ENCODE measurements at places on chromosomes 6 and 20. TPM values are rescaled to one million over a fixed set of nuclear protein-coding genes. Genes with fewer than 3 reads are reported as not detected.

BPIFB1 gene
- not detected for total RNA-seq

FERMT1 gene
- 69.5 TPM for total RNA-seq

TMEM151B gene
- not detected for total RNA-seq

RTF2 gene
- 63.4 TPM for total RNA-seq

NR2E1 gene
- not detected for total RNA-seq

HLA-DRB5 gene
- under 0.01 TPM for total RNA-seq

MAP1LC3A gene
- 16.6 TPM for total RNA-seq

ABHD16B gene
- total RNA-seq, result not detected

RAET1E gene
- 6.0 TPM for total RNA-seq

SNAI1 gene
- total RNA-seq, result not detected

ANKEF1 gene
- total RNA-seq, result 6.6 TPM

TBX18 gene
- total RNA-seq, result 0.21 TPM

C20orf144 gene
- total RNA-seq, result not detected

CST5 gene
- total RNA-seq, result not detected

SLC17A2 gene
- not detected for total RNA-seq

ATF6B gene
- total RNA-seq, result 12.6 TPM

ZC2HC1B gene
- total RNA-seq, result not detected

HTR1E gene
- total RNA-seq, result not detected

CALHM5 gene
- under 0.01 TPM for total RNA-seq

GCLC gene
- total RNA-seq, result 44.1 TPM

RNF39 gene
- 3.0 TPM for total RNA-seq

GPLD1 gene
- total RNA-seq, result 0.21 TPM

TNFRSF21 gene
- total RNA-seq, result 72.3 TPM

WASF1 gene
- total RNA-seq, result 8.7 TPM

ANGPT4 gene
- total RNA-seq, result not detected

ULBP2 gene
- 11.1 TPM for total RNA-seq

AKAP12 gene
- 1.3 TPM for total RNA-seq

HIVEP2 gene
- 10.0 TPM for total RNA-seq

FAM162B gene
- total RNA-seq, result not detected

TRAPPC3L gene
- not detected for total RNA-seq

LY6G6D gene
- total RNA-seq, result not detected

CPXM1 gene
- total RNA-seq, result not detected

BNIP5 gene
- not detected for total RNA-seq

HDGFL1 gene
- total RNA-seq, result not detected

ADGRF5 gene
- total RNA-seq, result 0.48 TPM

All from tracheal epithelial cell (primary cell).